Activated naive CD4-positive, alpha-beta T cell (primary cell): ENCODE measurements at places on chromosomes 12 and 14.

- no peak for DNase-seq
Observed at GRCh38 chr12:52699373-52699772, 4.0 kb downstream of the KRT77 start.

DNA sequence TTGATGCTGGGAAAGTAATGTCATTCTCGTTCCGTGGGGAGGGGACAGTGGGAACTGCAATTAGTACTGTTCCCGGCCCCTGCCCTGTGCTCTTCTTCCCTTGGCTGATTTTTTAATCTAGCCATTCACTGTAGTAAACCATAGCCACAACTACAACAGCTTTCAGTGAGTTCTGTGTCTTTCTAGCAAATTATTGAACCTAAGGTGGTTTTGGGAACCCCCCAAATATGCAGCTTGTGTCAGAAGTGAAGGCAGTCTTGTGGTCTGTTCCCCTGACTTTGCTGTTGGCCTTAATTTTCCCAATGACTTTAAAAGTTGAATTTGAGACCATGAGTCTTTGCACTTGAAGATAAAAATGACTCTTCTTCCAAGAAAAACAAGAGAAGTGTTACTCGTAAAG, 114.3 kb upstream of the ETV6 start:
- DNase-seq = no peak

DNA sequence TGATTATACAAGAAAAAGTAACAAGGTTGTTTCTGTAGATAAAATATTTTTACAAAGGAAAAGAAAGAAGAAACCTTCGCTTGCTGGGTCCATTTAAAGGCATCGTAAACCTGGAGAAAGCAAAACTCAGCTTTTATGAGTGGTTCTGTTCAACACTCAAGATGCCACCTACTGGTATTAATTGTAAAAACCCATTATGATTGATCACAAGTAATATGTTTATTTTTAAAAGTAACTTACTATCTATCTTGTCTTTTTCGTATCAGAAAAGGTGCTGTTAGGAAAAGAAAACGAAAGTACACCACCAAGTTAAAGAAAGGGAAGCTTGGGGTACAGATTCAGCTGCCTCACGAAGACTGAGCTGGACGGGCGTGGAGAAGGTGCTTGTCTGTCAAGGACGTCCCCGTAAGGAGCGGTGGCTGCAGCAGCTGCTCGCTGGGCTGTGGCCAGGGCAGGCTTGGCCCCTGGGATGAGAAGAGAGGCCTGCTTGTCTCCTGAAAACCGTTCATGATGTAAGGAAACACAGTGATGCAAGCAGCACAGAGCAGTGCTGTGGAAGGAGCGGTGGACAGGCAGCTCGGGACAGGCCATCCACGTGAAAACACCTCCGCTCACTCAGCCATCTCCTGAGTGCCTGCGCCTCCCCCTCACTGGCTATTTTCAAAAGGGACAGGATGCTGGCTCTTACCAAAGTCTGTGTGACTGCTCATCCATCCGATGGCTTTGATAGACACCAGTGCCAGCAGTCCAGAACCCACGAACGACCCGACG, 25.0 kb downstream of the SLC15A4 start:
- no peak for DNase-seq

DNA sequence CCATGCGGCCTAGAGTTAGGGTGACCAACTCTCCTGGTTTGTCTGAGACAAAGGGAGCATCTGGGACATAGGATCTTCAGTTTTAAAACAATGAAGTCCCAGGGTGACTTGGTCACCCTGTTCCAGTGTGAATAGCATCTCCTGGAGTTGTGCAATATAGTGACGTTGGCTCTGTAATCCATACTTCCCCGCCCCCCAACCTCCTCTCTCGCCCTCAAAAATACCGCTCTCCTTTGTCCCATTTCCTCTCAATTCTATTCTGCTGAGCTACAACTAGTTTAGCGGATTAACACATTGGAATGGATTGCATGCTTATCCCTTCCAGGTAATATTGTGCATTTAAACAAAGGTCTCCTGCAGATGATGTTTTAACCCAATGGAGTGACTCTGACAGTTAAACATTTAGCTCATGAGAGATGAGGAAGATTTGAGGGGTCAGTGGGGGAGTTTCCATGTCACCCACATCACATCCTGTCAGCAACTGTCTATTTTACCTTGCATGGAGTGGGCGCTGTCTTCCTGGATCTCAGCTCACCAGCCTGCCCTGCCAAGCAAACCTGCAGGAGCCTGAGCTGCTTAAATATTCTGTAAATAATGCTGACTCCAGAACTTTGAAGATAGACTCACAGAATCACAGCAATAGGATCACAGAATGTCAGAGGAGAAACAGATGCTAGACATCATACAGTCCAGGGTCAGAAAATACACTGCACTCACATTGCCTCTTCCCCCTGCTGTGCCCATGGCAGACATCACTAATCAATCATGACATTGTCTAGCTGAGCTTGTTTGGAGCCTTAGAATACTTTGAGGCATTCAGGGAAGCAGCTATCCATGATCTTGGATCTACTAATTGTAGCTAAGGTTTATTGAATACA, 43.0 kb downstream of the MAP1LC3B2 start:
- DNase-seq = no peak

DNA sequence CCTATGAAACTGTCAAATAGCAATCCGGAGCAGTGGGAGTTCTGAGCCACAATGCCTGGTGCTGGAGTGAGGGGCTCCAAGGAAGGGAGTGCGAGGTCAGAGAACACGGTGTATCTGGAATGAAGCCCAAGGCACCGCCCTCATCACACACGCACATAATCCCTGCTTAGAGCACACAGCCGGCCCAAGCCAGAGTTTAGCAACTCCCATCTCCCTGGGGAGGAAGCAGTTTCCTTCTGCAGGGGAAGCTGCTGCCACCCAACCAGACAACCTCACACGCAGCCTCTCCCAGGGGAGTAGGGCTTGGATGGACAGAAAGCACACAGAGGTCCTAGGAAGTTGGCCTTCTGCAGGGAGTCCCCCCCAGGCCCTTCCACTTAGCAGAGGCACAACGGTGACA, 31.3 kb downstream of the ACTN1 start:
- no peak for DNase-seq

GRCh38 chr12:30213166-30213565, 429.4 kb upstream of the TMTC1 start:
- no peak for DNase-seq

GRCh38 chr12:130476451-130477135, 138.9 kb downstream of the PIWIL1 start:
- no peak for DNase-seq
